ENCODE measurements at places on chromosomes 2 and 18. TPM values are rescaled to one million over a fixed set of nuclear protein-coding genes. Genes with fewer than 3 reads are reported as not detected.

DNA sequence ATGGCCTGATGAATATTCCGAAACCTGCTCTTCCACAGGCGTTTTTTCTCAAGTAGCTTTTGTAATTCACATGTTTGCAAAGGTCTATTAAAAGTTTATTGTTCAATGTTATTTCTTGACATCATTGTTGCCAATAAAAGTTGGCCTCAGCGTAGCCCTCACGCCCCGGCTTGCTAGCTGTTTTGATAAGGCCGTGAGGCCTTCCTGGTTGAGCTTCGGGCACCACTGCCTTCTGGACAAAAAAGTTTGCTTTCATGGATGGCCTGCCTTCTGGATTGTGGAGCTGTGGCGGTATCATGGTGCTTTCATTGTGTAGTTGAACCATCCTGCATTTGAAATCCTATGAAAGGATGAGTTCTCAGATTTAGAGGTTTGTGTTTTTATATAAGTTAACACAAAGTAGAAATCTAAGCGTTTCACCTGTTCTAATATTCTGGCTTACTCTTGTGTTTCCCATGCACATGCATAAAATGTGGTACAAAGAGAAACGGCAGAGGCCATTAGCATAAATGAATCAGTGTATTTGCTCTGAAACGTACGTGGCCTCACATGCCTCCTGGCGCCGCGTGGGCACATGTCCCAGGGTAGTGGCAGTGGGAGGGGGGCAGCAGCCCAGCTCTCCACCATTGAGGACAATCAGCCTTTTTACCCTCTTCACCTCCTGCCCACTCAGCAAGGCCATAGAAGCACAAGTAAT is 134.5 kb downstream of the NCK2 start:
- H3K4me3 ChIP-seq, result no peak overlapping the region
- peak overlapping the region; percentile 44 for H3K27ac ChIP-seq
- no peak for DNase-seq
- peaks cover 8% of the 10 kb centered on the region for H3K4me1 ChIP-seq
- peaks cover 71% of the 10 kb centered on the region for H3K36me3 ChIP-seq

DNA sequence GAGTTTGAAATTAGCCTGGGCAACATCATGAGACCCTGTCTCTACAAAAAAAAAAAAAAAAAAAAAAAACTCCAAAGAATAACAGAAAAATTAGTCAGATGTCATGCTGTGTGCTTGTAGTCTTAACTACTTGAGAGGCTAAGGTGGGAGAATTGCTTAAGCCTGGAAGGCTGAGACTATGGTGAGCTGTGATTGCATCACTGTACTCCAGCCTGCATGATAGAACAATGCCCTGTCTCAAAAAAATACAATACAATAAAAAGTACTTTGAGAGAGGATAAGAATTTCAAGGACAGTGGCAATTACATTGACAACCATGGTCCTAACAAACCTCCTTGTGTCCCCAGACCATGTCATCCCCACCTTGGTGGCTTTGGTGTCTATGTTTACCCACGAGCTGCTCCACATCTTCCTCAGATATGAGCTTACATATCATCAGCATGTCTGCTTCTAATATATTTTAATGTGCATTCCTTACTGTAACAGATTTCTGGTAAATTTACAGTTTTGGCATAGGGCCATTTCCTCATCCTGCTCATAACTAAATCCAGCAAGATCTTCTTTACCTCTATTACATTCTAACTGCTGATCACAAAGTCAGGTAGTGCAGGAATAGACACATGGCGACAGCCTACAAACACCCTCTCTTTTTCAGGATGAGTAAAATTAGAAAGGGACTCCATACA is 437.7 kb upstream of the HNRNPA3 start:
- no peak overlapping the region for H3K4me3 ChIP-seq
- no peaks in the 10 kb centered on the region for H3K36me3 ChIP-seq
- H3K27me3 ChIP-seq, result peaks cover 6% of the 10 kb centered on the region
- H3K4me1 ChIP-seq, result no peaks in the 10 kb centered on the region
- no peak for DNase-seq

DNA sequence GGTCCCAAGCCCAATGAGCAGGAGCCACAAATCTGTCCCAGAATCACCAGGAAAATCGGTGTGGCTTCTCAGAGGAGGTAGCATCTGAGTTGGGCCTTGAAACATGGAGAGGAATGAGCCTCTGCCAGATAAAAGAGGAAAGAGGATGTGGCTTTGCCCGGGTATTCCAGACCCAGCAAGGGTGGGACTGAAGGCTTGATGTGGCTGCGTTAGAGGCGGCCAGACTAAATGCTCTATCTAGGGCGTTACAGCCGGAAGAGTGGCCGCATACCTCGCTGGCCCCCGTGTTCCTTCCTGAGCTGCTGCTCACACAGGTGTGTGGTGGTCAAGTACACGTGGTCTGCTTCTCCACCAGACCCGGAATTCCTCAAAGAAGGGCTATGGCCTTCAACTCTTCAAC is 33.9 kb upstream of the POMC start:
- no peak overlapping the region for H3K4me3 ChIP-seq
- H3K27me3 ChIP-seq, result no peaks in the 10 kb centered on the region
- H3K27ac ChIP-seq, result no peak overlapping the region
- H3K36me3 ChIP-seq, result no peaks in the 10 kb centered on the region
- no peak for DNase-seq
- H3K4me1 ChIP-seq, result peaks cover 10% of the 10 kb centered on the region

C2orf69 gene
- total RNA-seq, result 12.8 TPM

DNA sequence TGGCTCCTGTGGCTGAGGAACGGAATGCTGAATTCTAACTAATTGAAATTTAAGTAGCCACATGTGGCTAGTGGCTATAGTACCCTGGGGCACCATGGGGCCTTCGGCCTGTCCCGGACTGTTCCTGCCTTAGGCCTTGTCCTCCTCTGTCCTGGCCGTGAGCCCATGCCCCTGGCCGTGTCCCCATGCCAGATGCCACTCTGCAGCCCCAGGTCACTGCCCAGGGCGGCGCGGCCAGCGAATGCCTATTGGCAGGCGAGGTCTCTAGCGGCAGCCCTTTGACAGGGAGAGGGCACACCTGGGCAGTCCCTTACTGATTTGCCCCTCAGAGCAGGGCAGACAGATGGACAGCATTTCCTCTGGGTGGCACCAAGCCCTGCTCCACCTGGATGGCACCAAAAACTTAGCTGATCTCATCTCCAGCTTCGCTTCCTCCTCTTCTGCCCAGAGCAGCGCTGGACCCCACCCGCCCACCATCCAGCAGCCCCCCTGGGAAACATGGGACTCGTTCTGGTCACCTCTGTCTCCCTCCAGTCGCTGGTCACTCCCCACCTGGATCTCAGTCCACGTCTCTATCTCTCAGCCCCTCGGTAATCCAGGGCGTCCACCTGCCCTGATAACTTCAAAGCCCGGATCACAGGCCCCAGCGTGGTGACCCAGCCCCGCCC is 1.1 kb upstream of the DGKD start:
- peaks cover 28% of the 10 kb centered on the region for H3K4me1 ChIP-seq
- peak overlapping the region; percentile 54 for H3K4me3 ChIP-seq

LRRTM4 gene
- not detected for total RNA-seq

WDR54 gene
- total RNA-seq, result 46.8 TPM

SUCLG1 gene
- total RNA-seq, result 49.3 TPM

DNA sequence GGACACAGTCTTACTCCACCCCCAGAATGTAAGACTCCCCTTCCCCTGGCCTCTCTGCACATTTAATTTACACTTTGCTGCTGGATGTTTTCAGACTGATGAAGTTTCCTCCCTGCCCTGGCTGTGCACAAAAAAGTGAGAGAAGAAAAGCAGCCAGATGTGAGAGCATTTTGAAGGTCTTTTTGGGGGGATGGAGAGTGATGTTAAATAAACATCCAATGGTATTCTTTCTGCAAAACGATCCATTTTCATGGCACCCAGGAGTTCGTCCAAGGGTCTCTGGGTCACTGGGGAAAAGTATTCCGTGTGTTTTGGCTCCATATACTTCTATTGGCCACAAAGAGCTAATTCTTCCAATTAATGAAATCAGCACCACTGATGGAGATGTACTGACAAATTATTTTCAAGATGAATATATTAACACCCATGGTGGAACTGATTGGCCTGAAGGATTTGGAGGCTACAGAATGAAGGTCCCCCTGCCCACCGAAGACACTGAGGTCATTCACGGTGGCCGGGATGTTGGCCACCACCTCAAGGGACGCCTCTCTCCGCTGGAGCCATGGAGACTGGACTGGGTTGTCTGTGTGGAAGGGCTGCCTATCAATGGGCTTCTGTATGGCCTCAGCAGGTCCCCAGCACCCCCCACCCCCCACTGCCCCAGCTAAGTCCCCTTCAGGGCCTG is 107.6 kb upstream of the PKDCC start:
- no peak for DNase-seq

DNA sequence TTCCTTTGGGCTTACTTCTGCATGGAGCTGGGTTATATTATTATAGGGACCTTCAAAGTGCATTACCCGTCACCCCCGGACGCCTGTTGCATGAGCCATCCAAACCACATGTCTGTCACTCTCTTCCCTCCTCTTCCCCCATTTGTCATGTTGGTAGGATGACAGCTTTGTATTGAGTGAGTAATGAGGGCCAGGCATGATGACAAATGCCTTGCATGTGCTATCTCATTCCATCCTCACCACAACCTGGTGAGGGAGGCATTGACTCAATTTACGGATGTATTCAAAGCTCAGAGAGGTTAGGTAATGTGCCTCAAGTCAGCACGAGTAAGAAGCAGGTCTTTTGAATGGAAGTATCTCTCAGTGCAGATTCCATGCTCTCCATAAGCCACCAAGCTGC is 510.5 kb upstream of the TNP1 start:
- no peaks in the 10 kb centered on the region for H3K4me1 ChIP-seq
- H3K4me3 ChIP-seq, result no peak overlapping the region
- no peak for DNase-seq
- H3K27ac ChIP-seq, result no peak overlapping the region
- no peaks in the 10 kb centered on the region for H3K27me3 ChIP-seq
- H3K36me3 ChIP-seq, result no peaks in the 10 kb centered on the region

DNA sequence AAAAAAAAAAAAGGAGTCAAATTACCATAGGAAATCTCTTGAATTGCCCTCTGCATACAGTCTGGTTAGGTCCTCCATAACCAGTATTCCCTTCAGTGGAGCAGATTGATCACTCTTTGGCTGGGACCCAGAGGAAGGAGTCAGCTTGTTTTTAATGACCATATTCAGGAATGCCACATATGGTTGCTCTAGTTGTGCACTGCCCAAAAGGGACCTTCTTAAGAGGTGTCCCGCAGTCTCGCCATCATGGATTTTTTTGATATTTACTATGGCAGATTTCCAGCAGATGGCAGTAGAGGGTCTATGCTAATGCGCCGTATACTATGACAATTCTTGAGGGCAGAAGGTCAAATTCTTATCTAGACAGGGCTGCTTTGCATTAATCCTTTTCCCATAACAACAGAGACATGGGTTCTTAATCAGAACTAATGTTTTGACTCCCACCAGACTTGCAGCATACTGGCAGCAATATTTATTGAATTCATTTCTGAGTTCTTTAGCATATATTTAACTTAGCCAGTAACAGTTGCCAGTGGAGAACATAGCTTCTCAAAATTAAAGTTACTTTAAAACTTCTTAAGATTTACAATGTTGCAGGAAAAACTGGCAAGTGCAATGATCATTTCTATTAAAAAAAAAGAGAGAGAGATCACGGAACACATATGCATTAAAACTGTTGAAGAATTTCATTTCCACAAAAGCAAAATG is 31.8 kb upstream of the INPP4A start:
- H3K27ac ChIP-seq, result no peak overlapping the region
- H3K4me3 ChIP-seq, result no peak overlapping the region
- peaks cover 8% of the 10 kb centered on the region for H3K4me1 ChIP-seq
- no peaks in the 10 kb centered on the region for H3K27me3 ChIP-seq
- H3K36me3 ChIP-seq, result no peaks in the 10 kb centered on the region
- peak; percentile 26 for DNase-seq

DNA sequence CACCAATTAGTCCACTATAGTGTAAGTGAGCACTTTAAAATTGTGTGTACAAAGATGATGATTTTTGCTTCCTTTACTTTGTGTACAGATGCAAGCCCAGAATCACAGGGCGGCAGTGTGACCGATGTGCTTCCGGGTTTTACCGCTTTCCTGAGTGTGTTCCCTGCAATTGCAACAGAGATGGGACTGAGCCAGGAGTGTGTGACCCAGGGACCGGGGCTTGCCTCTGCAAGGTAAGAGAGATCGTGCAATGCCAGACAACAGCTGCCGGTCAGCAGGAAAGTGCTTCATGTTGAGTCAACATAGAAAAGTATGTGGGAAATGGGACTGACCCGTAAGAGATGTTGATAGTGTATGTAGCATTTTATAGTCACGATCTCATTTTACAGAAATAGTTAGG is 156.8 kb upstream of the TTC39C start:
- DNase-seq, result no peak
- H3K4me3 ChIP-seq, result no peak overlapping the region
- no peaks in the 10 kb centered on the region for H3K27me3 ChIP-seq

- no peak overlapping the region for H3K4me3 ChIP-seq
- no peaks in the 10 kb centered on the region for H3K36me3 ChIP-seq
- H3K27me3 ChIP-seq, result no peaks in the 10 kb centered on the region
- DNase-seq, result no peak
Observed at GRCh38 chr2:209121691-209122090, 302.2 kb upstream of the MAP2 start.

DNA sequence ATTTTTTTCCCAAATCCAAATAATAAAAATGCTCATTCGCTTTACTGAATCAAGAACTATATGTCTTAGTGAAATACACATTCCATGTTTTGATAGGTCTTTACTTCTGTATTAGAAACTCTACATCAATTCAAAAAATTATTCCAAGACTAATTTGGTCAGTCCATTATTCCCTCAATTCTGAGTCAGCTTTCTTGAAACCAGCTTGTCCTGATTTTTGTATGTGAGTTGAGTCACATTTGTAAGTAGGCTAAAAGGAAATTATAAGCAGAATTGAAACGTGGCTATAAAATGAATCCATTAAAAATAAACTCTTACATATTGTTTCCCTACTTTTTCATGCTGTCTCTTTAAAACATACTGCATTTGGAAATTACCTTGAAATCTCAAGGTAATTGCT is 113.0 kb downstream of the DNER start:
- no peaks in the 10 kb centered on the region for H3K36me3 ChIP-seq
- H3K27ac ChIP-seq, result no peak overlapping the region
- no peak overlapping the region for H3K4me3 ChIP-seq

ALK gene
- not detected for total RNA-seq

GRCh38 chr2:148253685-148254084 is 232.8 kb downstream of the MBD5 start:
- no peak overlapping the region for H3K4me3 ChIP-seq
- DNase-seq, result no peak
- no peaks in the 10 kb centered on the region for H3K4me1 ChIP-seq
- no peaks in the 10 kb centered on the region for H3K27me3 ChIP-seq
- H3K36me3 ChIP-seq, result peaks cover 12% of the 10 kb centered on the region

MALL gene
- total RNA-seq, result 0.57 TPM

DNA sequence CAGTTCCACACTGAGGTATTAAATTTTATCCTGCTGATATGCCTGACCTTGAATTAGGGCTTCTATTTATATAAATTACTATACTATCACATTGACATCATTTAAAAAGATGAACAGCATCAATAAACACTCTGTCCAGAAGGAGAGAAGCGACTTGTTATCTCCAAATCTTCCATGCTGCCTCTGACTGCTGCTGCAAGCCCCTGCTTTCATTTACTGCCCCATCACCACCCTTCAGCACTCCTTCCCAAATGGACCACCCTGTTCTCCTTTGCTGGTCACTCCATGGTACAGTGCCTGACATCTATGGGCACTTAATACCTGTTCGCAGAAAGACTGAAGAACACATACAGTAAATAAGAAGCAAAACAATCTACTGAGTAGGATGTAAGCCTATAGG is 48.1 kb downstream of the KLF7 start:
- peaks cover 6% of the 10 kb centered on the region for H3K36me3 ChIP-seq
- H3K4me3 ChIP-seq, result no peak overlapping the region
- no peaks in the 10 kb centered on the region for H3K4me1 ChIP-seq
- H3K27ac ChIP-seq, result no peak overlapping the region

TYW5 gene
- 11.7 TPM for total RNA-seq

CABLES1 gene
- 0.85 TPM for total RNA-seq

RNU2-63P gene
- 13.3 TPM for total RNA-seq

TBC1D8 gene
- 0.40 TPM for total RNA-seq

MGAT5 gene
- total RNA-seq, result 94.9 TPM

ITGB6 gene
- total RNA-seq, result 0.38 TPM
